ENCODE measurements at places on chromosomes 7 and 10.

DNA sequence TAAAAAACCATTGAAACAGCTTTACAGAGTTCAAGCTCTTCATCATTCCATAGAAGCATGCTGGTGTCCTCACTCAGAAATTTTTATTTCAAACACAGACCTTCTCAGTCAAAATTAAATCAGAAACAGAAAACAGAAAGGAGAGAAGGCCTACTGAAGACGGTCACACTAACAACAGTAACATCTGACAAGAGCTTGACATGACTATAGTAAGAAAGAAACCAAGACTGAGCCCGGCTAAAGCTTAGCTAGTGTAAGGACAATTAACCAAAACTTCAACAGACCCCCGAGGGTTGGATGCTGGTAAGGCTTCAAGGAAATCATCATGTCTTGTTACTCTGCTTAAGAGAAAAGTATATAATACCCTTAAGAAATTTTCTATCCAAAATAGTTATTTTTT lies 38.6 kb downstream of the MTPN start:
- no peak for DNase-seq

DNA sequence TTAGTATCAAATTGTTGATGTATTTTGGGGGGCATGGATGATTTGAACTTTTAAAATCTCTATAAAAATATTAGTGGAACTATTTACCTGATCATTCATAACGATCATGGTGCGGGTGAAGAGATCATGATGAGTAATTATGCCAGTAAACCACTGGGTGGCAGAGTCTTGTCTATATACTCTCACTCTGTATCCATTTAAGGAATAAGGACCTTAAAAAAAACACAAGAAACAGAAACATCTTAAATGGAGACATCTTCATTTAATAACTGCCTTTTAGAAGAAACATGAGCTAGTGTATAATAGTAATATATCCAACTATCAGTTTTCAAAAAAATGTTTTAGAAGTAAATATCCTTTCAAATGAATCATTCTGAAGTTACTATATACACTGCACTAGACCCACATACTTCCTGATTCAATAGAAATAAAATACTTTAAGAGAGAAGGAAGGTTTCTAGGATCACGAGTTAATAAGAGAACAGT lies 84.0 kb downstream of the NRBF2 start:
- DNase-seq = no peak

DNA sequence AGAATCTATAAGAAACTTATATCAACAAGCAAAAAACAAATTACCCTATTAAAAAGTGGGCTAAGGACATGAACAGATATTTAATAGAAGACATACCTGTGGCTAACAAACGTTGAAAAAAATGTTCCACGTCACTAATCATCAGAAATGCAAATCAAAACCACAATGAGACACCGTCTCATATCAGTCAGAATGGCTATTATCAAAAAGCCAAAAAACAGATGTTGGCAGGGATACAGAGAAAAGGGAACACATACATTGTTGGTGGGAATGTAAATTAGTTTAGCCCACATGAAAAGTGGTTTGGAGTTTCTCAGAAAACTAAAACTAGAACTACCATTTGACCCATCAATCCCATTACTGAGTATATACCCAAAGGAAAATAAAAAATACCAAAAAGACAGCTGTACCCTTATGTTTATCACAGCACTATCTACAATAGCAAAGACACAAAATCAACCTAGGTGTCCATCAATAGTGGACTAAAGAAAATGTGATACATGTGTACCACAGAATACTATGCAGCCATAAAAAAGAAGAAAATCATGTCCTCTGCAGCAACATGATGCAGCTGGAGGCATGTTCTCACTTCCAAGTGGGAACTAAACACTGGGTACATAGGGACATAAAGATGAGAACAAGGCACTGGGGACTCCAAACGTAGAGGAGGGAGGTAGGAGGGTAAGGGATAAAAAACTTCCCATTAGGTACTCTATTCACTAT lies 83.8 kb upstream of the TMEM168 start:
- no peak for DNase-seq

DNA sequence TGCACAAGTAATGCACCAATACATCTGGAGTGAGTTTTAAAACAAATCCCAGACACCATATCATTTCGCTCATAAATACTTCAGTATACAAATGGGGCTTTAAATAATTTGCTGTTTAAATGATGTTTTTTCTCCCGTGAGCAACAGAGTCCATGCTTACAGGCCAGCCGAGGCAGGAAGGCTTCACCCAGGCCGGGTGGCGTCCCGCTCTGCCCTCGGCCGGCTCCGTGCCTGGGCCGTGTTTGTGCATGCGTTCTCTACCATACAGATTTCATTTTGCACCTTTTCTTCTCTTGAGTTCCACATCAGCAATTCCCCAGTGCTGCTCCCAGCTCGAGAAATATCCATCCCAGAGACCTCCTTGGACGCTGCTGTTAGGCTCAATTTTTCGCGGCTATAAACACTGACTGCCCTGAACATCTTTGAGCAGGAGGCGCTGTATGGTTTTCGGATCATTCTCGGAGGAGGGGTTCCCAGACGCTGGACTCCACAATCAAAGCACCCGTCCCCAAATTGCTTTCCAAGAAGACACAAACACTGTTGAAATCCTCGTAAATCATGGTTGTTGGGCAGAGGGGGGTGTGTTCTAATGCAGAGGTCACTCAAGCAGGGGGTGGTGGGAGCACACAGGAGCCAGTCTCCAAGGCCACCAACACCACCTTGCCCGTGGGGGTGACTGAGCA lies 91.6 kb downstream of the MICALL2 start:
- no peak for DNase-seq

DNA sequence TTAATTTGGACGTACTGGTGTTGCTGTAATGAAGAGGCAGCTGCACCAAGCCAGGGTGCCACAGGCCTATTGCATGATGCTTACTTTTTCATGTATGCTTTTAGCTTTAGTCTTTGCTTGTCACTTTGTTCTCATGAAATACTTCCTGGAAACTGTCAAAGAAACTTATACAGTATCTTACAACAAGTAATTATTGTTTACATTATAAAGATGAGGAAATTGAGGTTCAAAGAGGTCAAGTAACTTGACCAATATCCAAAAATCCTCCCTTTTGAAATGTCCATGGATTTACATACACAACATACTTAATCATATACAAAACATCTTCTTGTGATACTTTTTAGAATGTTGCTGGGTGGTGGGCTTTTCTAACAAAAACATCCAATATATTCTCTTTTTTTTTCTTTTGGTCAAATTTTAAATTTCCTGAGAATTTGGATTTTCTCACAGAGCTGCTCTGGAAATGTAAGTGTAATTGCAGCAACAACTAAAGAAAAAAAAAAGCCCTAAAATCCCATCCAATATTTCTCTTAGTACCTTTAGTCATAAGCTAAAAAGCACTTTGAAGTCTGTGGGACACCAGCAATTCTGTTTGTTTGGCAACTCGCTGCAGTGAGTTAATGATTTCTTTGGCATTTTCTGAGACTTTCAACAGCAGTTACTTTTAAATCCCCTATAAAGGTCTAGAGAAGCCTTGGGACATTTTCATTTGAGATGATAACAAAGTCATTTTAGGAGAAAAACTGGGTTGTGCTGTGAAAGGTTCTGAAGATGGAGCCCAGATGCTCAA lies 500.6 kb upstream of the IGFBP3 start:
- DNase-seq = no peak

GRCh38 chr7:44639671-44640321 lies 33.4 kb downstream of the OGDH start:
- DNase-seq = no peak

GRCh38 chr7:72706521-72706920 lies 121.5 kb downstream of the TYW1B start:
- no peak for DNase-seq

GRCh38 chr10:111820471-111820870 lies 363.1 kb downstream of the GPAM start:
- no peak for DNase-seq

All from activated T-helper 1 cell treated with anti-CD3 and anti-CD28 coated beads, Interleukin-2, amount 50 U/mL, for 16 hours (primary cell).